Caudate nucleus (tissue), 63 donors: ENCODE measurements at places on chromosomes 6 and 20.

GRCh38 chr6:21947731-21948386, 349.0 kb downstream of the PRL start:
- no peak for DNase-seq

DNA sequence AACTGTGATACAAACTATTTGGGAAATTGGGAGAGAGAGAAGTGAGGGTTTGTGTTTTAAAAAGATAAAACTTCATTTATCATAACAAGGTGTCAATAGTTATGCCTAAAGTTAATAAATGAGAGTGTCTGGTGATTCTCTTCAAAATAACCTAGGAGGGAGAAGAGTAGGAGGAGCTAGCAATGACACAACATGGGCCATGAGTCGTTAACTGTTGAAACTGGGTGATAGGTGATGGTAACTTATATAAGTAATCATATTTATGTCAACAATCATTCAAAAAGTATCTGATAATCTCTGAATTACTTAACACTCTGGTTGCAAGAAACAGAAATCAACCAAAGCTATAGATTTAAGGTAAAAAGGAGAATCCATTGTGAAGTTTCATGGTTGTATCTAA, 46.8 kb upstream of the INSM1 start:
- no peak for DNase-seq

GRCh38 chr6:154619146-154619545, 108.7 kb upstream of the CNKSR3 start:
- no peak for DNase-seq

DNA sequence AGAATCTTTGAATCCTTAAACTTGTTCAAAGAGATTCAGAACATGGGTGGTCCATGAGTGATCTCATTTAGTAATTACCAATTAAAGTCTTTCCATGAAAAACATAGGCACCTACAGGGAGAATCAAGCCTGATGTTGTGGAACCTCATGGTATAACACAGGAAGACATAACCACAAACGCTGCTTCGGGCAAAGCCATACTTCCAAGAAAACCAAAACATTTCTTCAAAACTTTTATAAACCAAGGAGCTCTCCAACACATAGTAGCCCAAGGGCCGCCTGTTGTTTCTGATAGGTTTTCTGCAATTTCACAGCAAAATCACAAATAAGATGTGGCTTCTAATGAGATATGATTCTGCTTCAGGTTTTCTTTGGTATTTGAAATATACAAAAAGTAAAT, 2.5 kb downstream of the CHD6 start:
- no peak for DNase-seq

GRCh38 chr6:97524811-97525210, 241.8 kb upstream of the MMS22L start:
- DNase-seq: no peak

- DNase-seq: no peak
These were observed 1.5 kb upstream of the SLC22A1 start for GRCh38 chr6:160120087-160120486.

- no peak for DNase-seq
These were observed 39.6 kb upstream of the CD93 start for GRCh38 chr20:23125625-23126191.

- no peak for DNase-seq
These were observed 2.5 kb downstream of the TTPAL start for GRCh38 chr20:44478206-44478605.

GRCh38 chr20:47988676-47989075, 203.4 kb upstream of the SULF2 start:
- no peak for DNase-seq

GRCh38 chr6:112488238-112488637, 141.1 kb downstream of the RFPL4B start:
- DNase-seq: no peak

- no peak for DNase-seq
These were observed 3.0 kb upstream of the C4A start for GRCh38 chr6:31978831-31979230.
